Chondrocyte (in vitro differentiated cells): ENCODE measurements at places on chromosomes 3 and 15. TPM values are rescaled to one million over a fixed set of nuclear protein-coding genes. Genes with fewer than 3 reads are reported as not detected.

GOLGA8Q gene
- 1.0 to 3.2 TPM in 2 of 3 replicates, not detected in the other for total RNA-seq

RSL24D1 gene
- 39.8 to 61.3 TPM (median 60.4 TPM) in 3 replicates for total RNA-seq

ROPN1B gene
- 0.10 TPM in 1 of 3 replicates, not detected in the others for total RNA-seq

FOXB1 gene
- not detected in 3 replicates for total RNA-seq

CISH gene
- total RNA-seq, result 0.85 to 1.8 TPM (median 1.8 TPM) in 3 replicates

PLCH1 gene
- 0.07 to 0.17 TPM in 2 of 3 replicates, not detected in the other for total RNA-seq

ATRIP gene
- 8.7 to 10.7 TPM (median 8.8 TPM) in 3 replicates for total RNA-seq

HRG gene
- total RNA-seq, result not detected in 3 replicates

CHRFAM7A gene
- total RNA-seq, result 1.2 to 5.3 TPM (median 4.4 TPM) in 3 replicates

CNTN3 gene
- 0.60 to 2.1 TPM (median 1.5 TPM) in 3 replicates for total RNA-seq

EPM2AIP1 gene
- 14.3 to 20.5 TPM (median 15.6 TPM) in 3 replicates for total RNA-seq

A4GNT gene
- total RNA-seq, result not detected in 3 replicates

PROK2 gene
- total RNA-seq, result not detected in 3 replicates

DGKG gene
- 0.68 to 1.7 TPM (median 1.6 TPM) in 3 replicates for total RNA-seq

CCR9 gene
- not detected in 3 replicates for total RNA-seq

DOCK3 gene
- 0.15 to 0.25 TPM (median 0.17 TPM) in 3 replicates for total RNA-seq

UROC1 gene
- 0.15 TPM in 1 of 3 replicates, not detected in the others for total RNA-seq

RRP9 gene
- total RNA-seq, result 18.0 to 21.0 TPM (median 19.7 TPM) in 3 replicates
